EL (cell line): ENCODE measurements at places on chromosomes 2 and 18.

- no peak for DNase-seq
Measured at GRCh38 chr18:50373561-50374219, 1.2 kb upstream of the SKA1 start.

- no peak for DNase-seq
Measured at GRCh38 chr2:168976034-168976654, 55.0 kb downstream of the ABCB11 start.

DNA sequence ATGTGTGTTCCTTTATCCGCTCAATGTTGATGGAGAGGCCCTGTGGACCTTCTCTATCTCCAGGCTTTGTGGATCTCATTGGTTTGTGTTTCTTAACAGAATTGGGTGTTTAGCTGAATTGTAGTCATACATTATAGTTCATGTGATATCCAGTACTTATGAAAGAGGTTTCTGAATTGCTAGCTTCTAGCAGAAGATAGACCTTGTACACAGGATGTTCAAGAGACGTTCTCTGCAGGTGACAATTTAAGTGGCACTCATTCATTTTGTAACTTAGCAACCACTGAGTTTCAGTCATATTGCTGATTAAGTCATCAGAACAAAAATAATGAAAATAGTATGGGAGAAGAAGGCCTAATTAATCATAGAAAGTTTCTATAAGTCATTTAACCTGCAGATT, 279.2 kb downstream of the ALPK2 start:
- no peak for DNase-seq

- no peak for DNase-seq
Measured at GRCh38 chr18:59124370-59124704, 15.3 kb upstream of the SEC11C start.

- peak; percentile 41 for DNase-seq
Measured at GRCh38 chr2:1995987-1996386, 251.7 kb upstream of the PXDN start.

DNA sequence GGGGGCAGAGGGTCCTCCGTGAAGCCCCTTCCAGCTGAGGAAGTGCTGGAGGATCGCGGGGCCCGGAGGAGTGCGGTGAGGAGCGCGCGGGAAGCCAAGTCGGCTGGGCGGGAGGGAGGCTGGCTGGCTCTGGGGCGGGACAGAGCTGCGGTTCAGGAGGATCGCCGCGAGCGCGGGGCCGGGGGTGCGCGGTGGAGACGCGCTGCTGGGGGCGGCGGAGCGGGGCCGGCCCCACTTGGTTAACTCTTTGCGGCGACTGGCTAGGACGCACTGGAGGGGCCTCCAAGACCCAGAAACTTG, 464 bp downstream of the CYBRD1 start:
- no peak for DNase-seq

- DNase-seq = no peak
Measured at GRCh38 chr2:137870682-137871081, 93.6 kb upstream of the HNMT start.

- DNase-seq = peak; percentile 58
Measured at GRCh38 chr2:174335988-174336500, 1.3 kb downstream of the SP9 start.

GRCh38 chr2:138213084-138213483, 248.8 kb downstream of the HNMT start:
- DNase-seq = no peak

DNA sequence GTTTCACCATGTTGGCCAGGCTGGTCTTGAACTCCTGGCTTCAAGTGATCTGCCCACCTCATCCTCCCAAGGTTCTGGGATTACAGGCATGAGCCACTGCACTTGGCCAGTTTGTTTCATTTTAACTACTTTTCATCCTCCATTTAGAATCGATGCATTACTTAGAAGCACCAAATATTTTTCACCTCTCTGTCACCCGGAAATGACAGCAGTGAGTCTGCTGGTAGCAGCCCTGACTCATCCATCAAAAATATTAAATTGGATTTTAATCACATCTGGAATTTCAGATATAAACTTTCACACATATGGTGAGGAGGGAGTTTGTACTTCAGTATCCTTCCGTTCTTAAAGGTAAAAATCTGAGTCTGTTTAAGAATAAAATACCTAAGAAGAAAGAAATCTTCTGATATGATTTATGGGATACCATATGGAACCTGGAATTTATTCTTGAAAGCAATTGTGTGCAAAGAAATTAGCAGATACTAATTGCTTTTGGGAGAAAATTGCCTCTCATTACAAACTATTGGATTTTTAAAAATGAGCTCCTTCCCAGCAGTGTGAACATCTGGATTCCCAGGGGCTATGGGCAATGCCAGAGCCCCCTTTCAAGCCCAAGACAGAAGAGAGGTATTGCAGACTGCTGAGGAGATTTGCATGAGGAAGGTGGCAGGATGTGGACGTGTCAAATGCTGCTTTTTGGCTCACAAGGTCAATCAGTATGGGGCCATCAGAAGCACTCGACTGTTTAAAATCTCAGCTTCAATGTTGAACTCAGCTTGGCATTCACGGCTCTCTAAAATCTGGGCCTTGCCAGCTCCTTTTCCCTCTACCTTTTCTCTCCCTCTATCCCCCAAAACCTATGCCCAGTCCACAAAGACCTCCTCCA, 279.5 kb upstream of the SIX2 start:
- DNase-seq = peak; percentile 62
